Occipital lobe (tissue), 3 donors: ENCODE measurements at places on chromosomes 5 and 9. TPM values are rescaled to one million over a fixed set of nuclear protein-coding genes. Genes with fewer than 3 reads are reported as not detected.

Gene GPRIN1
- 107 TPM for total RNA-seq

Gene PAPPA
- total RNA-seq, result under 0.01 TPM

DNA sequence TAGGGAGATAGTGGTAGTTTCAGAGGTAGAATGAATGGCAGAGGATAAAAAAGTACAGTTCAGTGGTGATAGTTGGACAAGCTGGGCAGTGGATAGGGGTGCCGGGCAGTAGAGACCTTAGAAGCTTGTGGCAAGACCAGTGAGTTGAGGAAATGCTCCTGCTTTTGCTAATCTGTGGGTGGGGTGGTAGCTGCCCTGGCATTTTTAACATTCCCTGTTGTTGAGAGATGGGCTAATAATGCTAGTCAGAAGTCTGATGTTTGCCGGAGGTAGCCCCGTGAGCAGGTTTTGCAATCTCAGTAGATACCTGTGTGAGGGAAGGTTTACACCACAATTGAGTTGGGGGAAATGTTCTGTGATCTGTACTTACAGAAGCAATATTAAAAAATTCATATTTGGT lies 91.1 kb downstream of the TRIO start:
- no peak for DNase-seq

- no peak for DNase-seq
These were observed 60.6 kb upstream of the TRPC7 start for GRCh38 chr5:136425921-136426320.

DNA sequence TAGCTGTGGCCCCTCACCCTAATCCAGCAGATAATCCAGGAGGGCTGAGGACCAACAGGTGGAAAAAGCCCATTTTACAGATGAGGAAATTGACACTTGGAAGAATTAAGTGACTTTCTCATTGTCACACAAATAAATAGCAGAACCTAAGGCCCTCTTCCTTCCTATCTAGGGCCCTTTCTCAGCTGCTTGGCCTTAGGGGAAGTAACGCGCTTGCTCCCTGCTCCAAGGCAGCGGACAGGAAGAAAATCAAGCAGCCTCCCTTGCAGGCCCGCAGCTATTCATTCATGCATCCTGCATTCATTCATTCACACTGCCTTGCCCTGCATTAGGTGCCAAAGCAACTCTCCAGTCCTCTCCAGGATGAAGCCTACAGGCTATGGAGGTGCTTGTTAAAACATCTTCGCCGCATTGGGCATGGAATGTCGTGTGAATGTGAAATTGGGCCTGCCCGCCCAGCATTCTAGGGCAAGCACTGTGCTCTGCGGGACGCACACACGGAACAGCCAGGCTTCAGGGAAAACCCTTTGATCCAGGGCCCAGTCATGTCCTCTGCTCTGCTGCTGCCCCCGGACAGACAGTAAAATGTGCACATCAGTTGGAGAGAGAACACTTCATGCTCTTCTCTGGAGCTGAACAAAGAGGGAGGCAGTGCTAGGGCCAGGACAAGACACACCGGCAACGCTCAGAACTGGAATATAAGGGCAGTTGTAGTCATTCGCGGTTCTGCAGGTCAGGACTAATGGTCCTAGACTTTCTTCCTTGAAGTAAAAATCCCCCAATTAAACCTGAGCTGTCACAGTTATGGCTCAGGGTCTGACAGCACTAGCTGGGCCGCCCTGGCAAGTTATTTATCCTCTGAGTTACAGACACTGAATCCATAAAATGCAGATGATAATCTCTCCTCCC lies 166.0 kb downstream of the COL23A1 start:
- DNase-seq, result no peak

DNA sequence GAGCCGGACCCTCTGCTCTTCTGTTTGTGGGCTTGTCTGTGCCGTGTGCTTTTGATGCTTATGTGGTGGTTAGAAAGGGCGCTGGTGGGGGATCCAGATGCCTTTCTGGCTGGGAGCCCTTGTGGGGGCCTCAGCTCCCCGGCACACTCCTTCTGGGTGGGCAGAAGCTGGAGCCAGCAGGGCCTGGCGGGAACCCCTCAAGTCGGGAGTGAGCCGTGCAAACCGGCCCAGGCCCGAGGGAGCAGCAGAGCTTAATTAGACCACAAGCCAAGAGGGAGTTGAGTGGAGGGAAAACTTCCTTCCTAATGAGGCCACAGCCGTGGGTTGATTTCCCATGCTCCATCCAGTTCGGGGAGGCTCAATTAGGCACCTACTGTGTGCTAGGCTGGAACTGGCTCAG lies 76.0 kb upstream of the RNU6ATAC start:
- no peak for DNase-seq

GRCh38 chr9:109923471-109923760 lies 143.4 kb downstream of the PALM2AKAP2 start:
- no peak for DNase-seq
